ENCODE measurements at places on chromosomes 2 and 18.

- DNase-seq: no peak
These were observed 295.9 kb upstream of the CRIM1 start for GRCh38 chr2:36059691-36060090.

- DNase-seq: no peak
These were observed 151.5 kb upstream of the TCF4 start for GRCh38 chr18:55739488-55739887.

DNA sequence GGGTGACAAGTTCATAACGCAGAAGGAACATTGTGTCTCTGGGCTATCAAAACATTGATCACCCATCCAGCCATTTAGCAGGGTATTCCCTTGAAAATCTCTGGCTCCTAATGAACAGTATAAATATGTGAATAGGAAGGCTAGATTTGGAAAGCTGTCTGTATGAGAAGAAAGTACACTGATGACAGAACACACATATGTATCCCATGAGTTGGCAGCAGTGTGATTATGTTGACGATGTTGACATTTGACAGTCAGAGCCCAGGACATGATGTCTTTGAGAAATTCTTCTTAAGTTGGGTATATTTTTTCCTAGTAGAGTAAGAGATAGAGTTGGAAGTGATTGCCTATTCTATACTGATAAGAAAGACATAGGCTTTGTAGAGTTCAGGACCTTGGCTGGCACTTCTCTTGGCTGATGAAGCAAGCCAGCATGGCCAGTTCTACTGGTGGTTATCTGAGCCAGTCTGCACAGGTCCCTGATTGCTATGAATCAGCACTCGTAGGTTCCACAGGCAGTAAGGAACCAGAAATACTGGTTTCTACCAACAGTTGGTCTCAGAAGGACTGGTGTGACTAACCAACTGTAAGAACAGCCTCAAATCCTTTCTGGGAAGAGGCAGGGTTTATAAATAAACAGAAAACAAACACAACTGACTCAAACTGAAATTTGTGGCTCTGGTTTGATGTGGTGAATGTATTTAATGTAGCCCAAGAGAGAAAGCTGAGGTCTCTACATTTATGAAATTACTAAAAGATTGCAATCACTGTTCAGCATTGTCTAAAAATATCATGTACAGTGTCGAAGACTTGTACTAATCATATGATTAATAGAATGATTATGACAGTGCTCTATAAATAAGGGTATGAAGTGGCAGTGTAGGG lies 43.9 kb upstream of the RAPH1 start:
- peak; percentile 8 for DNase-seq

DNA sequence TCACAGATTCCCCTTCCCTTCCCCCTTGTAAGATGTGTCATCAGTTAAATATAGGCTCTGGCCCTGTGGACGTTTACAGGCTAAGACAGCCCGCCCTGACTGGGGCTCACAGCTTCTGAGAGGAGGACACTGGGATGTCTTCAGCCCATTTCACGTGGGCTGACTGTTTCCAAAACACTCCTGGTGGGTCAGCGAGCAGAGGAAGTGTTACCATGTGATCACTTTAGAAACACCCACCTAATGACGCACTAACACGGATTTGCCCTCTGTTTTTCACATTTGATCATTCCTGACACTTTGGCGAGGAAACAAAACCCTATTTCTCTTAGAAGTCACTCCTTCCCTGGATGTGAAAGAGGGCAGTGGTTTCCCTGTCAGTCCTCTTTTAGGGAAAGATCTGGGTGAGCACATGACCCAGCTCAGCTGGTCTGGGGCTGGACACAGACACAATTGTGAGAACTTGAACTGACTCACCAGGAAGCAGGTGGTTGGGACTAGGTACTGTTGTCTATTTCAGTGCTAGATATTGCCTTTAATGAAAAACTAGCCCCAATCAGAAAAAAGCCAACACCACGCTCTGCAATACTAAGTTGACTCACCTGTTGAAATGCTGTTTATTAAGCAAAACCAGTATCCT lies 38.8 kb downstream of the BMP10 start:
- DNase-seq: peak; percentile 40

- DNase-seq: no peak
These were observed 112.5 kb upstream of the AGAP1 start for GRCh38 chr2:235381261-235381912.

DNA sequence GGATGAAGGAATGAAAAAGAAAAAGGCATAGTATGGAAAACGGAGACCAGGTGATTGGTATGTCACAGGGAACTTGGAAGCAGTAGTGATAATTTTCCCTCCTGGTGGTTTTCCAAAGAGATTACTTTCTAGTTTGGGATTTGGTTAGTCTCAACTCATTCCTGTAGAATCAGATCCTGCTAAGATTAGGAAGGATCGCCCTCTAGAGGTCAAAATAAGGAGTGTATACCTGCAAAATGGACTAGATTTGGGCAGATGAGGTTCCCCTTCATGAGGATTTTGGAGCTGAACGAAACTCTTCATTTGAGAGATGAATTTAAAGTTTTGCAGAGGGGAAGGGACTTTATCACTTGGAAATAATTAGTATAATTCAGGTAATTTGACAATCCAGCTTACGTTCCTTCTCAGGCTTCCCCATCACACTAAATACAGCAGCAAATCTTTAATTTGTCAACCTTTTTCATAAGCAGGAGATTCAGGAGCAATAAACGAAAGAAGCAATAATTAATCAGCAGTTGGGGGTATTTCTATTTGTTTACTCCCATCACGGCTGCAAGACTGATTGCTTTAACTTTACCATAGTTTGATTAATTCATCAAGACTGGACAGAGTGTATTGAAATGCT lies 65.2 kb downstream of the CCDC195 start:
- DNase-seq: no peak

GRCh38 chr2:237380768-237381167 lies 33.2 kb downstream of the COL6A3 start:
- DNase-seq: no peak

DNA sequence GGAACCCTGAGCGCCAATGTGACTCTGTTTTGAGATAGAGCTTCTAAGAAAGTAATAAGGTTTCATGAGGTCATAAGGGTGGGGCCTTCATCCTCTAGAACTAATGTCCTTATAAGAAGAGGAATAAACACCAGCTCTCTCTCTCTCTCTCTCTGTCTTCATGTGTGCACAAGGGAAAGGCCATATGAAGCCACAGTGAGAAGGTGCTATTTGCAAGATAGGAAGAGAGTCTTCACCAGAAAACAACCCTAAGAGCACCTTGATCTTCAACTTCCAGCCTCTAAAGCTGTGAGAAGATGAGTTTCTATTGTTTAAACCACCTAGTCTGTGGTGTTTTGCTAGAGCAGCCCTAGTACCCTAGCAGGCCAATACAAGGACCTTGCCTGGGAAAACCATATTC lies 55.8 kb downstream of the DOCK10 start:
- DNase-seq: no peak

GRCh38 chr18:79789901-79790890 lies 7.5 kb upstream of the KCNG2 start:
- DNase-seq: no peak

DNA sequence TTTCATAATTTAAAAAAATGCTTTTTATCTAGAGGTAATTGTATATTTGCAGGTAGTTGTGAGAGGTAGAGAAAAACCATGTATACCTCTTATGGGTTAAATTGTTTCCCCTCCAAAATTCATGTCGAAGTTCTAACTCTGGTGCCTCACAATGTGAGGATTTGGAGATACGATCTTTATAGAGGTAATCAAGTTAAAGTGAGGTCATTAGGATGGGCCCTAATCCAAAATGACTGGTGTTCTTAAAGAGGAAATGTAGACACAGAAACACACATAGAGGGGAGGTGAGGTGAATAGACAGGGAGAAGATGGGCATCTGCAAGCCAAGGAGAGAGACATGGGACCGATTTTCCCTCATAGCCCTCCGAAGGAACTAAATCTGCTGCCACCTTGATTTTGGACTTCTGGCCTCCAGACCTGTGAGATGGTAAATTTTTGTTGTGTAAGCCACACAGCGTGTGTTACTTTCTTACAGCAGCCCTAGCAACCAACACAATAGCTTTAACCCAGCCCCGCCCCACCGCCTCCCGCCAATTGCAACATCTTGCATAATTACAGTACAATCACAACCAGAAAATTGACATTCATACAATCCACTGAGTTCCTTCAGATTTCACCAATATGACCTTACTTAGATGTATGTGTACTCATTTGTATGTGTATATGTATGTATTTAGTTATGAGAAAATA lies 208.9 kb downstream of the MIB1 start:
- no peak for DNase-seq

DNA sequence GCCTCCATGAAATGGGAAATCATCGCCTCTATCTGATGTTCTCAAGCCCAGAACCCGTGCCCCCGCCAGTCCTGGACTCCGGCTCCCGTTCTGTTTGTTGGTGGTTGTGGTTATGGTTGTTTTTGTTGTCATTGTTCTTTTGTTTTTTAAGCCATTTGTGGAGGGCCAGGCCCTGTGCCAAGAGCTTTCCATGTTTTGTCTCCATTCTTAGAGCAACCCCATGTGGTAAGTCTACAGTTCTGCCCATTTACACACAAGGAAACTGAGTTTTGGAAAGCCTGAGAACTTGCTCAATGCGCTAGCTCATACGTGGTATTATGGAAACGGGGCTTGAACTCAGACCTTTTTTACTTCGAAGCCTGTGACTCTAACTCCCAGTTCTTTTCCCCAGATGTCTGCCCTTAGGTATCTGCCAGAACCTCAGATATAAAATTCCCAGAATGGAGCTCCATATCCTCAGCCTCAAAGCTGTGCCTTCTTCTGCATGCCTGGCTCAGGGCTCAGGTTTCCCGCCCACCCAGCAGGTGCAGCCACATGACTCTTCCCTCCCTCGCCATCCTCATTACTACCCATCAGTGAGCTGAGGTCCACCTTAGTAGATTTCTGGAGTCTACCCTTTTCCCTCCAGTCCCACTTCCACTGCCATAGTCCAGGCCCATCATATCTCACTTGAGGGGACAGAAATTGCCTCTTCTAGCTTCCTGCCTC lies 194.1 kb downstream of the KLHL29 start:
- DNase-seq: no peak

Measured in stimulated activated CD4-positive, alpha-beta T cell treated with anti-CD3 and anti-CD28 coated beads, Interleukin-4, amount 100 ng/mL, for 48 hours (primary cell).